ENCODE measurements at places on chromosomes 13 and 19.

GRCh38 chr13:49450105-49450819, 6.2 kb downstream of the SETDB2 start:
- DNase-seq: no peak

DNA sequence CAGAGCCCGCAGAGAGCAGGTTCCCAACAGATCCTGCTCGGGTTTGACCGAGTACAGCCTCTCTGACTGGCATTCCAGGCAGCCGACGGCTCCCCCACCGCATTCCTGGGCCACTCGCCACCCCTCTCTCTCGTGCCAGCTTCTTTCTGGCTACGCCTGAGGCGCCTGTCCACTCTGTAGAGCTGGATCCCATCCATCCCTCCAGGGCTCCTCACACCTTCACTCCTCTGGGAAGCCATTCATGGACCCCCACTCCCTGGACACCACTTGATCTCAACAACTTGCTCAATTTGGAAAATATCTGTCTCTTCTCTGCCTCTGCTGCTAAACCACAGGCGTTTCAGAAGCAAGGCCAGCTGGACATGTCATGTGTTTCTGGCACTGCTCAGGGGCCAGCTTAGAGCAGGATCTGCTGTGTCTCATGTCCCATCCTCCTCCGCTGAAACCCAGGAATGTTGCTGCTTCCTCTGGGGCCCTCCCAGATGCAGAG, 30.6 kb upstream of the ATP1A3 start:
- DNase-seq: no peak

GRCh38 chr19:33302974-33303790, 848 bp upstream of the CEBPA start:
- no peak for DNase-seq

- DNase-seq: no peak
Observed at GRCh38 chr13:40190641-40191100, 475.8 kb downstream of the FOXO1 start.

DNA sequence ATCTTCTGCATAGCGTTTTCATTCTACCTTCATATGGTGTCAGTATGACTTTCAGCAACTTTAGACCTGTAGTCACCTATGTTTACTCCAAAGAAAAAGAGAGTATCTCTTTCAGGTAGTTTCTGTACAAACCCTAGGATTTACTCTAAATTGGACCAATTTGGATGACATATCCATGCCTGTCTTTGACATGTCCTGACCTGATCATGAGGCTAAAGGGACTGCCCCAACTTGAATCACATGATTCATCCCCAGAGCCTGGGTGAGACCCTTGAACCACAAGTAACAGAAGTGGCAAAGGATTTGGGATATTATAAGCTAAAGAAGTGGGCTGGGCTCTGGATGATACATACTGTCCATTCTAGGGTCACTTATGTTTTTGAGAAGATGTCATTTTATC, 124.5 kb upstream of the CSNK1A1L start:
- DNase-seq: no peak

DNA sequence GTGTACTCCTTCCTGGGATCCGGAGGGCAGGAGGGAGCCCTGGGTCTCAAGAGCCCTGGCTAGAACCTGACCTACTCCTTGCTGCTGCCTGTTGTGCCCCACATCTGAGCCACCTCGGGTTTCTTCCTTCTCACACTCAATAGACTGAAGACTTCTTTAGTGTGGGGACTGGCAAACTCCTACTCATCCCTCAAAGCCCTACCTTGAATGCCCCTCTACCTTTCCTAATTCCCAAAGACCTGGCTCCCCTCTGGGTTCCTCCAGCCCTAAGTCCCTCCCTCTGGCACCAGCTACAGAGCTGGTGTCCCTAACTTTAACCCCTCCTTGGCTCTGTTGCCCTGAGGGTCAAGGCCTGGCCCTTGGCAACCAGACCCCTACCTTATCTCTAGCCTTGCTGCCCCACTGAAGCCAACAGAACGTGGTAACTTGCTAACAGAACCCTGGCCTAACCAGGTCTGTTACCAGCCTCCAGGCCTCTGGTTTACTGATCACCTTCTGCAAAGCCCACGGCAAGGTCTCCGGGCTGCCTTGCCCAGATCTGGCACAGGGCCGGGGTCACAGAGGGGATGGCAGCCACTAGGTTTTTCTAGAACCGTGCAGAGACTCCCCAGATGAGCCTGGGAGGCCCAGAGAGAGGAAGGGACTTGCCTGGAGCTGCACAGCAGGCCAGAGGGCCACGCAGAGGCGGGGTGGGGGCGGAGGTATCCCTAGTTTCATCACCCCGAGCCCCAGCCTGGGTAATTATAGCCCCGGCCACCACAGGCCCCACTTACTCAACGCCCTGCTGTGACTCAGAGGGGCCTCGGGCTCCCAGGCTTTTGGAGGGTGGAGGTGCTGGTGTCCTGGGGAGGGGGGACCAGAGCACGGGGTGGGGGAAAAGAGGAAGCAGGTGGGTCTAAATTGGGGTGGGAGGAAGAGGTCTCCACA, 15.3 kb downstream of the ZBTB7A start:
- no peak for DNase-seq

DNA sequence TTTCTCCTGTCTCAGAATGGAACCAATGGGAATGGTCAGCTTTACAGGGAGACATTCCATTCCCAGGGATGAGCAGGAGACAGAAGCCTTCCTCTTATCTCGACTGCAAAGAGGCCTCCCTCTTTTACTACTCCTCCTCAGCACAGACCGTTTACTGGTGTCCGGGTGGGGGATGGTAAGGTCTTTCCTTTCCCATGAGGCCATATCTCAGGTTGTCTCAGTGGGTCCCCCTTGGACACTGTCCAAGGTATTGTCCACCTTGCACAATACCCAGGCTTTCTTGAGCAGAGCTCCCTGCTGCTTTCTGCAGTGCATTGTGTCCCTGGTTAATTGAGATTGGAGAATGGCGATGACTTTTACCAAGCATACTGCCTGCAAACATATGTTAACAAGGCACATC, 7.5 kb upstream of the ZNF808 start:
- no peak for DNase-seq

- DNase-seq: no peak
Observed at GRCh38 chr13:86882107-86882506, 789.1 kb upstream of the SLITRK5 start.
